SK-MEL-5 (cell line): ENCODE measurements at places on chromosomes 2 and 18.

DNA sequence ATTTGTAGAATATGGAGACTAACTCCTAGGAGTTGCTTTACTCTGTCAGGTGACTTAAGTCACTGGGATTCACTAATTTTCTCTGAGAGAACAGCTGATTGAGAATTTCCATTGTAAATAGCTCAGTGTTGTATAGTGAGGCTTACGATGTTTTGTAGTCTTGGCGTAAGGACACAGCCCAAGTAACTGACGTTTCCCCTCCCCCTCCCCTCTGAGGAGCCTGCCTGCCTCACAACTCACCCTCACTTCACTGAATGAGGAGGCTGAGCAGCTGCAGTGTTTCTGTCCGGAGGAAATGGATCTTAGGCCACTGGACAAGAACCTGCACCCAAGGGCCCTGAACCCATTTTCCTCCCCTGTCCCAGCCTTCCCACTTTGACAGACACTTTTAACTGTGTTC is 264.6 kb downstream of the PHLPP1 start:
- DNase-seq: no peak

GRCh38 chr2:61658841-61659780 is 121.0 kb upstream of the XPO1 start:
- DNase-seq: peak; percentile 86

DNA sequence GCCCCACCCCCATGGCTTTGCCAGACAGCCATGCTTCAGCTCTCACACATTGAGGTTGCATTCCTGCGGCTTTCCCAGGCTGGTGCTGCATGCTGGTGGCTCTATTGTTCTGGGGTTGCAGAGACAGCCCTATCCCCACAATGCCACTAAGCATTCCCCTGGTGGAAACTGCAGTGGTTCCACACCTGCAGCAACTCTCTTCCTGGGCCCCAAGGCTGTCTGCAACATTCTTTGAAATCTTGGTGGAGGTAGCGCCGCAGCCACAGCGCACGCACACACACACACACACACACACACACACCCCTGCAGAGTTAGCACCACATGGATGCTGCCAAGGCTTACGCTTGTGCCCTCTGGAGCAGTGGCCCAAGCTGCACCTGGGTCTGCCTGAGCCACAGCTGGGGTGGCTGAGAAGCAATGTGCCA is 21.4 kb downstream of the SFXN5 start:
- DNase-seq: no peak

GRCh38 chr2:233901884-233902283 is 15.3 kb upstream of the TRPM8 start:
- no peak for DNase-seq

GRCh38 chr18:10242936-10243680 is 211.3 kb upstream of the APCDD1 start:
- no peak for DNase-seq

DNA sequence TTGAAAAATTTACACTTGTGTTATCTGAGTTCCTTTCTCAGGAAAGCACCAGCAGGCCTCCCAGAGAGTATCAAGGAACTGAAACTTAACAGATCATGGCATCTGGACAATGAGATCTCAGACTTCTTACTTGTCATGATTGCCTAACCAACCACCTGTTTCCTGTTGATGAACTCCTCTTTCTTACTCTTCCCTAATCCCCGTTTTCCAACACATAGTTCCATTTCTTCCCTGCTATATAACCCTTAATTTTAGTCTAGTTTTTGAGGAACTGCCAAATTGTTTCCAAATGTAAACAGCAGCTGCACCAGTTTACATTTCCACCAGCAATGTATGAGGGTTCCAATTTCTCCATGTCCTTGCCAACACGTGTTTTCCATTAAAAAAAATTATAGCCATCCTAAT is 6.1 kb upstream of the FAM171B start:
- DNase-seq: no peak
